ENCODE measurements at places on chromosomes 2 and 18.

- no peak for DNase-seq
Observed at GRCh38 chr2:61660511-61661388, 122.6 kb upstream of the XPO1 start.

DNA sequence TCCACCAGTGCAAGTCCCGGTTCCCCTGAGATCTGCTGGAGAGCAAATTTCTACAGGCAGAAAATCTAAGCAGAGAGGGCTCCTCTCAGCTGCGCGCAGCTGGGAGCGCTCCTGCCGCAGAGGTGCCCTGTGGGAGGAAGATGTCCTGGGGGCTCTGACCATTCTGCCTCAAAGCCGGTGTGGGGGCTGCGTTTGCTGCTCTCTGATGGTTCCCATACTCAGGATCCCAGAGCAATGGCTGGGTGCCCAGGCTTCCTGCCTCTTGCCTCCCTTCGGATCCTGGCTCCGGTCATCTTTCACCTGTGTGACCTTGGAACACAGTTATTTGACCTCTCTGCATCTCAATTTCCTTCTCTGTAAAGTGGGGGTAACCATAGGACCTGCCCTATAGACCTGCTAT is 434.2 kb downstream of the ZNF521 start:
- no peak for DNase-seq

DNA sequence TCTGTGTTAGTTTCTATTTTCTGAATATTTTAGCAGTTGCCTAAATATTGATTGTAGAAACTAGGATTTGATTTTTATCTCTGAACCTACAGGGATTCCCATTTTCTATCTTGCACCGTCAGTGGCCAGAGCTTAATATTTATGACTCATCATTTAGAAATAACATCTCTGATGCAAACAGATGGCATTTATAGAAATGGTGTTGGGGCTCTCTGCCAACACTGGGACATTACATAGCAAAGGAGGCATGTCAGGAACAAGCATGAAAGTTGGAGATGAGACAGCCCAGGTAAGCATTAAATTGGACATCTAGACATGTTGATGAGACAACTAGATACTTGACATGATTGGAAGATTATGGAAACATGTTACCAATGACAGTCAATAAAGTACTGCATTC is 165.3 kb upstream of the SYT4 start:
- DNase-seq: no peak

DNA sequence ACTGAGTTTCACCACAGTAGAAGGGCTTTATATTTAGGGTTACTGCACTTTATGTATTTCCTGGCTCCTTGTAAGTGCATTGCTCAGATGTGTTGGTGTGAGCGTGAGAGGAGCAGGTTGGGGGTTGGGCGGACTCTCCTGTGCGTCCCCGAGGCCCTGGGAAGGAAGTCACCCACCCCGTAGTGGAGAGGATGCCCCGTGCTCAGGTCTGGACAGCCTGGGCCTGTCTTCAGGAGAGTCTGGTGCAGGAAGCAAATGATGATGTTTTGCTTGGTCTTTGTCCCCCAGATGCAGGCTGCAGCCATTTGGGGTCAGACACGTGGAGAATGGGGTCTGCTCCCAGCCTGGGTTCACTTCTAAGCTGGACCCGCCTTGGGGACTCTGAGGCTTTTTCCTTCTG is 182.8 kb downstream of the LDLRAD4 start:
- no peak for DNase-seq

GRCh38 chr2:241121008-241121407 is 18.9 kb upstream of the MTERF4 start:
- no peak for DNase-seq

DNA sequence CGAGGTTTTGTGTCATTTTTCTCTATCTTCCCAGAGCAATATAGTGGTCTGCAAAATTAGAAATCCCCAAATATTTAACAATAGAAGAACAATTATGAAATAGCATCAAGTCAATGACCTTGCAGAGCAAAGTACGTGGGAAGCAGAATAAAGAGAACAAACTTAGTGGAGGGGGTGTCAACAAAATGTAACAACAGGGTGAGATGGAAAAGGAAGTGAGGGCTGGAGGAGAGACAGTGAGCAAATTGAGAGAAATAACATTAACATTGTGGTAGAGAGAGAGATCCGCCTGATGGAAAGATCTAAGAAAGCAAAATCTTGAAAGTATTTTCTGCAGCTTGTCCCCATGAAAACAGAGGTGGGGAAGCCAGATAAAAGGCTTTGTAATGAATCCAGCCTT is 23.4 kb downstream of the ARHGAP15 start:
- no peak for DNase-seq

- DNase-seq: no peak
Observed at GRCh38 chr2:111061191-111061590, 59.5 kb upstream of the BCL2L11 start.

DNA sequence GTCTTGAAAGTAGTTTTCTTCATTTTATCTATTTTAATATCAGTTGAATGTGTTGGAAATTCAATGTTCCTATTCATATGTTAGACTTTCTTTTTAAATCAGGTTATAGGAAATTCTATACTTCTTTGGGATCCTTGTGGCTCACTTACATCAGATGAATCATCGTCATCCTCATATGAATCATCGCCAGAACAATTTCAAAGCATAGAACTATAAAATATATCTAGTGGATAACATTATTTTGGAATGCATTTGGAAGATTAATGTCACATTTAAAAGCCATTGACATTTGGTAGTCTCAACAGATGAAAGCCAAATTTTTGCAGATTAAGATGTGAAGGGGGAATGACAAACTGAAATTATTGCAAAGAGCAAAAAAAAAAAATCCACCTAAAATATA is 94.1 kb downstream of the FAM161A start:
- no peak for DNase-seq

DNA sequence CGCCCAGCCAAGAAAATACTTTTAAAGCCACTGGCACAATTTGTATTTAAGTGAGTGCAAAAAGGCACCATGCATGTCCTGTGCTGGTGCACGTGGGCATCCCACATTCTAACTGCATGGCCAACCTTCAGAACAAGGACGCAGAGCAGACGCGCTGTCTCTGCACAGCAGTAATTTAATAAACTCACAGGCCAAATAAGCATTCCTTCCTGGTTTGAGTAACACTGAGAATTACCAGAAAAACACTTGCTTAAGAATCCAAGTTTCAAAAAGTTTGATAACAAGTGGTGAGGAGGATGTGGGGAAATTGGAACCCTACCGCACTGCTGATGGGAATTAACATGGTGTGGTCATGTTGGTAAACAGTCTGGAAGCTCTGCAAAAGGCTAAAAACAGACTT is 38.7 kb downstream of the RPL31 start:
- no peak for DNase-seq

- no peak for DNase-seq
Observed at GRCh38 chr2:98329549-98329948, 16.7 kb upstream of the CNGA3 start.

- no peak for DNase-seq
Observed at GRCh38 chr2:8619071-8619470, 62.8 kb upstream of the ID2 start.

DNA sequence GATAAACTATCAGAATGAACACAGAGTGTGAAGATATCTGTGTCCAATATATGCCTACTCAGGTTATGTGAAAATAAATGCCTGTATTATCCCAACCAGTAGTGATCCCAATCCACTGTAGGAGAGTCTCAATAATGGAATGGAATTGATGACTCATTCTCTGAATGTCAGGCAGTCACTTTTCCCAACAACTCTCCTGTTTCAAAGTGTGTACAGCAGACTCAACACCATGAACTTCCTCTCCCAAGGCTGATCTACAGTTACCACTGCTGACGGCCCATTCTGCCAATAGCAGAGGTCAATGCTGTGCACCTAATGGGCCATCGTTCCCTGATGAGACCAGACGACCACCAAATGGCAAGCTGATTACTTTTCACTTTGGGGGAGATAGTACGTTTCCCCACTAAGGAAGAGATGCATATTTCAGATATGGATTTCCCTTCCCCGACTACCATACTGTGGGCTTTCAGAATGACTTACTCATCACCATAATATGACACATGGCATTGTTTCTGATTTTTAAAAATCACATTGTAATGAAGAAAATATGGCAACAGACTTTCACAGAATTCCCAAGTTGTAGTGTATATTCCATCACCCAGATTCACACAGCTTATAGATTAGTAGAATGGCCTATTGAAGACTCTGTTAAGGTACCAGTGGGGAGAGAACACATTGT is 601.7 kb upstream of the VRK2 start:
- DNase-seq: no peak

GRCh38 chr18:22684268-22684667 is 248.9 kb upstream of the RBBP8 start:
- DNase-seq: no peak

GRCh38 chr2:29213888-29214291 is 98.7 kb downstream of the CLIP4 start:
- DNase-seq: no peak

DNA sequence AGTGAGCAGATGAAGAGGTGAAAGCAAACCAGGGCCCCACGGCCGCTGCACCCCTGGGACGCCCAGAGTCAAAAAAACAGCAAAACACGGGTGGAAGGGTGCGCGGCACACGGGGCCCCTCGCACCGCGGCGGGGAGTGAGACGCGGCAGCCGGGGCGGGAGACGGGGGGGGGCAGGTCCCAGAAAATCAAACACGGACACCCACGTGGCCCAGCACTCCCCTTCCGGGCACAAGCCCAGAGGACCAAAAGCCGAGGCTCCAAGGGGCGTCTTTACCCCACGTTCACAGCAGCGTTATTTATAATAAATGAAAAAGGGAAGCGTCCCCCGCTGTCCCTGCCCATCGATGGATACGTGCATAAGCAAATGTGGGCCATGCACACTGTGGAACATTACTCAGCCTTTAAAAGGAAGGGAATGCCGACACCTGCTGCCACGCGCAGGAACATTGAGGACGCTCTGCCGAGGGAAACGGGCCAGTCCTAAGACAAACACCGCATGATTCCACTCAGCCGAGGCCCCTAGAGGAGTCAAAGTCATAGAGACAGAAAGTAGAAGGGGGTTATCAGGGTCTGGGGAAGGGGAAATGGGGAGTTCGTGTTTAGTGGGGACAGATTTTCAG is 677 bp upstream of the COPS9 start:
- no peak for DNase-seq

GRCh38 chr2:10022041-10022421 is 21.3 kb upstream of the KLF11 start:
- no peak for DNase-seq

- DNase-seq: peak; percentile 59
Observed at GRCh38 chr2:79219383-79219988, 59.9 kb upstream of the REG3A start.

GRCh38 chr18:12811191-12811950 is 72.7 kb downstream of the PTPN2 start:
- DNase-seq: no peak

DNA sequence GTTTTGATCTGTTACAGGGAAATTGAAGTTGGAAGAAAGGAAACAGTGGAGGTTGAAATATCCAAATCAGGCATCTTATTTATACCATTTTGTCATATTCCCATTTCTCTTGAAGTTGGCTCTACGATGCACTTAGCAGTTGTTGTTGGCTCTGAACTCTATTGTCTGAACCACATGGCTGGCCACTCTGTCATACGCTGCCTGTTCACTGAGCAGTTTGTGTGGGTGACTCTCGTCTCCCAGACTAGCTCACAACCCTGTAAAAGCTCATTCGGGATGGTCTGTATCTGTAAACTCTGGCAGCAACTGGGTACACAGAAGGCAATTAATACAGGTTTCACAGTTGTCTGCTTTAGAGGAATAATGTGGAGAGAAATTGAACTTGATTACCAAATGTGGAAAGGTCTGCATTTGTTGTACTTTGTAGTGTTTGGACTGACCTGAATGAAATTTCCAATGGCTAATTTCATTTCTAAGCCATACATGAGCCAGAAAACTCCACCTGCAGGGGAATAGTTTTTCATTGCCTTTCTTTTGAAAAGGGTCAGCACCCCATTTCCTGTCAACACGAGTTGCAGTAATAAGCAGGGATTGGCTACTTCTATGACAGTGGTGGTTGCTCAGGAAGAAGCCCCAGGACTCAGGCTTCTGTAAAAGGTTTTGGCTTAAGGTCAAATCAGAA is 378.2 kb downstream of the OSR1 start:
- no peak for DNase-seq

GRCh38 chr2:136377423-136378382 is 259.8 kb upstream of the CXCR4 start:
- DNase-seq: no peak

- peak; percentile 24 for DNase-seq
Observed at GRCh38 chr2:27041752-27042151, 9.0 kb downstream of the TMEM214 start.

DNA sequence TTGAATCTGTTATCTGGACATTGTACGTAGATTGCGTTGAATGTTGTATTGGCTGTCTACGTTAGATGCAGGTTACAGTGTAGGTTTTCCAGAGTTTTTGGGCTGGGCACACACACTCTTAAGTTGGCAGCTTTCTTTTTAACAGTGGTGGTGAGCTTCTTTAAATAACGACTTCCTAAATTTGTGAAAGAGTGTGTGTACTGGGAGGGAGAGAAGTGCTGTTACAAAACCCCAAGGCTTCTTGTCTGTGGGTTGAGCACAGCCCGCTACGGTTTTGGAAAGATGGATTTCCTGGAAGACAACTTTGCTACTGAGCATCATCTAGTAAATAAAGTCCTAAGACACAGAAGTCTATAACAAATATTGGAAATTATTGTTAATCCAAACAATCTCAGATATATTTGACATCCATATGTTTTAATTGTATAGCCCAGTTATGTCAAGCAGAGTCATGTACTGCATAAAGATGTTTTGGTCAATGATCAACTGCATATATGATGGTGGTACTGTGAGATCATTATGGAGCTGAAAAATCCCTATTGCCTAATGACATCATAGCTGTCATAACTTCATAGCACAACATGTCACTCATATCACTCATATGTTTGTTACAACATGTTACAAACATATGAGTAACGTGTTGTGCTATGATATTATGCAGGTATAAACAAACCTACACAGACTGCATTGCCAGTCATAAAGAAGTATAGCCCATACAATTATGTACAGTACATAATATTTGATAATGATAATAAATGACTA is 7.9 kb upstream of the THUMPD2 start:
- DNase-seq: no peak

DNA sequence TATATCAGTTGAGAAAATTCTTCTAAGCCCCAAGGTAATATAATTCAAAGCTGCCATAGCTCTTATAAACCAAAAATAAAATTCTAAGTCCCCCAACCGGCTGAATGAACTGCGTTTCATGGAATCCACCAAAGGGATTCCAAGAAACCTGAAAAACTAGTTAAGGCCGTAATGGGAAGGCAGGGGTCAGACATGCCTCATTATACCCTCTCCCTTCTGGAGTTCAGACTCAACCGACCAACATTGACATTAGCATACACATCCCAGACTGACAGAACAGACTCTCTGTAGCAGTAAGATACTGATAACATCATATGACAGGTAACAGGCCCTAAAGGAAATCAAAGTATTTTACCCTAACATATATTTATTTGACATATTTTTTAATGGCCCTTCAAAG is 31.4 kb upstream of the PHLPP1 start:
- no peak for DNase-seq
